ENCODE measurements at places on chromosomes 3 and 15. TPM values are rescaled to one million over a fixed set of nuclear protein-coding genes. Genes with fewer than 3 reads are reported as not detected.

- DNase-seq: peak; percentile 74
Observed at GRCh38 chr15:50051811-50052419, 67.1 kb downstream of the ATP8B4 start.

GRCh38 chr3:197599089-197599765 lies 43.5 kb upstream of the BDH1 start:
- peak; percentile 56 for DNase-seq

GRCh38 chr3:195045481-195046210 lies 225.3 kb downstream of the XXYLT1 start:
- DNase-seq: no peak

DNA sequence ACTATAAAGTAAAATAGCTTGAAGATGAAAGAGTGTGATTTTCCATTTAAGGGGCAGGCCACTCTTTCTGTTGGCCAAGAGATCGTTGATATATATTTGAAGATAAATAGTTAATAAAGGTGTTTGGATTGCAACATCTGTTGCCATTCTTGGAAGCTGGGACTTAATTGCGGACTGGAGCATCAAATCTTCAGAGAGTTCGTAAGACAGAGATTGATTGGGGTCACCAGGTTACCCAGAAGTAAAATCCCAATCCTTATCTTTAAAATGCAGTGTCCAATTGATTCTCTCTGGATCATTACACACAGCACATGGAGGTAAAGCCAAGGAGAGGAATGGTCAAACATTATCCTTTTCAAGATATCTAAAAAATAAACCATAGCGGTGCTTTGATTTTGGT lies 220.8 kb upstream of the HES1 start:
- no peak for DNase-seq

GRCh38 chr3:66379565-66379964 lies 121.3 kb downstream of the LRIG1 start:
- no peak for DNase-seq

DNA sequence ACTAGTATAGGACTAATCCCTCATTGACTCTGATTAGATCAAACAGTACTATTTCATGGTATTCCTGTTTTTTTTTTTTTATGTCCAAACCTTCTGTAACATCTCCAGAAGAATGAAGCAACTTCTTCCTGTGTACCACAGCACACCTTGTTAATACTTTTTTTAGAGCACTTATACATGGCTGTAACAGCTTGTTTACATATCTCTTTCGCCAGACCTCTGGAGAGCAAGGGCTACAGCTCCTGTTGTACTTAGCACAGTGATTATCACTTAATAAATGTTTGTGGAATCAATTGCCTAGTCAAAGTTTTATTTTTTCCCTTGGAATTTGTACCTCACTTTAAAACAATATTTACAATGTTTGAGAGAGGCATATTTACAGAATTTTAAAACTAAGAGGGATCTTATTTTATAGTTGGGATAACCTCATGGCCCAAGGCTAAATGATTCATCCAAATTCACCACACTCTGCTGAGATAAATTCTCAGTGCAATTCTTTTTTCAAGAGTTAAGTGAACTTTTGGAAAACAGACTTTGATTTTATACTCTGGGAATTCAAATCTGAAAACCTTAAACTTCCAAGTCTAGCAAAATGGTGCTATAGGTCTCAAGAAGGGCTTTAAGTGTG lies 9.2 kb upstream of the GATM start:
- DNase-seq: no peak

GRCh38 chr3:159200176-159200575 lies 398.3 kb downstream of the MFSD1 start:
- no peak for DNase-seq

DNA sequence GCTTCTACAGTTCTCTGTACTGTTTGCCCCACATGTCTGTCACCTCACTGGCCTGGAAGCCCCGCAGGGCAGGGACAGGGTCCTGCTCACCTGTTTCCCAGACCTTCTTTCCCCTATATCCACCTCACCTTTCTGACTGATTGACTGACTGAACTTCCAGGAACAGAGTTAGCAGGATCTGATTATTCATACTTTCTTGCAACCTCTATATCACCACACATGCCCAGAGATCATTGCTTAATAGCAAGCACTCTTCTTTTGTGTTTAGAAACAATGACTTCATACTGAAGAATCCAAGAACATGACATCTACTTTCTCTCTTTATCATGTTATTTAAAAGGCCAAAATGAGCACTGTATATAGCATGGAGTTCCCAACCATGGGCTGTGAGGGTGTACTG lies 18.0 kb upstream of the CLEC3B start:
- DNase-seq: no peak

GRCh38 chr15:69161079-69161877 lies 843 bp downstream of the GLCE start:
- DNase-seq: peak; percentile 45

GRCh38 chr3:57434041-57434440 lies 110.1 kb downstream of the DNAH12 start:
- DNase-seq: no peak

GRCh38 chr3:42674146-42674545 lies 11.2 kb upstream of the KLHL40 start:
- DNase-seq: no peak

DNA sequence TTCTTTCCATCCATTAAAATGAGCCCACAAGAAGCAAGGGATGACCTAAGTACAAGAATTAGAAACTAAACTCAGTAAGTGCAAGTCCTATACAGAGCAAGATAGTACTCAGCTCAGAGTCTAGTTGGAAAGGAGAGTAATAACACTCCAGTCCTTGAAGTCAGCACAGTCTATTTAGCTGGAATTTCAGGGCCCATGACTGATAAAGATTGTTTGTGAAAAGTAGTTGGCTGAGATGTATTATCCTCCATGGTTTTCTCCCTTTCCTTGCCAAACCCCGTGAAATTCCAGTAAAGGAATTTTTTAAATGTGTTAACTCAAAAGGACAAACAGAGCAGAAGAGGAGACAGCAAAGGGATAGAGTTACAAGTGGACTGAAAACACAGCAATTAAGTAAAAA lies 127.2 kb upstream of the STT3B start:
- no peak for DNase-seq

DNA sequence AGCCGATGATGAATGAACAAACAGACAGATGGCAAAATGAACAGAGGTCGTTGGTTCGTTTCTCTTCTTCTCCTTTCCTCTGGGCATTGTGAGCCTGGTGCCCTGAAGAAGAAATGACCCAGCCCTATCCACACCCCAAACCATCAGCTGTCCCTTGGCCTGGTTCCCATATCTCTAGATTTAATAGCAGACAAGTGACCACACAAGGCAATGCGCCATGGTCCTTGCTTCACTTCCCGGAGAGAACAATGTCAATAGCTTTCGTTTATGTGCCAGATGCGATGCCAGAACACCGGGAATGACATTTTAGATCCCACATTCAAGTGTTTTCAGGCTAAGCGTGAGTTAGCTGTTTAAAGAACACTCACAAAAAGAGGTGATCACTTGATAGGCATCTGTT lies 17.7 kb downstream of the POC1A start:
- DNase-seq: no peak

GRCh38 chr15:63833021-63833696 lies 589 bp downstream of the HERC1 start:
- peak; percentile 52 for DNase-seq

GRCh38 chr3:184873141-184873540 lies 61.2 kb downstream of the VPS8 start:
- no peak for DNase-seq

DNA sequence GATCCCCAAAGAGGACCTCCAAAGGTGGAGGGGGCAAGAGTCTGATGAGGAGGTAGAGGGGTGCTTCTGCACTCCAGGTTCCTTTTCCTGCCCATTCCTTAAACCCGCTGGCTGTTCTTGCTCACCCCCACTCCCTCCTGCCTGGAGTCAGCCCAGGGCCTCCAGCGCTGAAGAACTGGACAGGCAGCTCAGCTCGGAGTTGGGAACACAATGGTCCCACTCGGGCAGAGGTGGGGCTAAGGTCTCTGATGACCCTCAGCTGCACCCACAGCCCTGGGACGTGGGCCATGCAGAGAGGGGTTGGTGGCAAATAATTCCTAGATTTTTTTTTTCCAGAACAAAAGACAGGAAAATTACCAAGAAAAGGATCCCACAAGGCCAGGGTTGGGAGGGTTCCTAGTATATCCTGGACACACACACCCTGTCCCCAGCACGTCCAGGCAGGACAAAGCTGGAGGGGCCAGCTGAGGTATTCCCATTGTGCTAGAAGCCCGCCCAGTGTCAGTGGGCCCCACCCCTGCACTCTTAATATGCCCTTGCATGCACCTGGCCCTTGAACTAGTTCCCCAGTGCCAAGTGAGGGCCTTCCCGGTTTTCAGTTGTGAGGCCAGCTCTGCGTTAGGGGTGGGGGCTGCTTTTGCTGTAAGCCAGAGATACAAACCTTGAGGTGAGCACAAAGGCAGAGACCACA lies 22.1 kb upstream of the IP6K2 start:
- DNase-seq: no peak

DNA sequence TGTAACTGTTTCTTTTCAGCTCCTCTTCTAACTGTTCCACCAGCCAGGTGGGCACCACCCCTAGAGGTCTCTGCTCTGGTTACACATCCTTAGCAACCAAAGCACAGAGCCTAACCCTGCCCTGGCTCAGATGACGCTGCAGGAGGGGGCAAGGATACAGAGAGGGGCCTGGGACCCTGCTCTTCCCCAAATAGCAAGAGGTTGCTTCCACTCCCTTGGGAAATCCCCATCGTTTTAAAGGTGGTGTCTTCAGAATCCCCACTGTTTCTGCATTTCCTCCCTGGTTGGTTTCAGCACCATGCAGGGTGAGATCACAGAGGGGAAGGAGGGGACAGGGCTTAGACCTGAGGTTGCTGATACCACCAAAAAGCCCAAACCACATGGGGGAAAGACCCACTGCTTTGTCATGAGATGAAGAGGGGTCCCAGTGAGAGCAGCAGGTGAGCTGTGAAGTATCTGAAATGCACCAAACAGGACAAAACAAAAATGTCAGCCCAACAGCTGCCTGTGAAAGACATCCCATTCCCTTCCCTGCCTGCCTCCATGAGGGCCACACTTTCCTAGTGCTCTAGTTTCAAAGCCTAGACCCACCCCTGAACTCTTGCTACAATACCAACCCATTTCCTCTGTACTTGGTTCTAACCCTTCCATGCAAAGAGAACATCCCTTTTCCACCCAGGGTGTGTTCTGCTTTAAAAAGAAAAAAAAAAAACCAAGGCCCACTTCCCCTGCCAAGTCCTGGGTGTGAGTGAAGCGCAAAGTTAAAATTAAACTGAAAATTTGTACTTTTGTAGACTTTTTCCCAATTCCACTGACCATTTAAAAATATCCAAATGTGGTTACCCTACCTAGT lies 29.0 kb downstream of the ANP32A start:
- DNase-seq: no peak

DNA sequence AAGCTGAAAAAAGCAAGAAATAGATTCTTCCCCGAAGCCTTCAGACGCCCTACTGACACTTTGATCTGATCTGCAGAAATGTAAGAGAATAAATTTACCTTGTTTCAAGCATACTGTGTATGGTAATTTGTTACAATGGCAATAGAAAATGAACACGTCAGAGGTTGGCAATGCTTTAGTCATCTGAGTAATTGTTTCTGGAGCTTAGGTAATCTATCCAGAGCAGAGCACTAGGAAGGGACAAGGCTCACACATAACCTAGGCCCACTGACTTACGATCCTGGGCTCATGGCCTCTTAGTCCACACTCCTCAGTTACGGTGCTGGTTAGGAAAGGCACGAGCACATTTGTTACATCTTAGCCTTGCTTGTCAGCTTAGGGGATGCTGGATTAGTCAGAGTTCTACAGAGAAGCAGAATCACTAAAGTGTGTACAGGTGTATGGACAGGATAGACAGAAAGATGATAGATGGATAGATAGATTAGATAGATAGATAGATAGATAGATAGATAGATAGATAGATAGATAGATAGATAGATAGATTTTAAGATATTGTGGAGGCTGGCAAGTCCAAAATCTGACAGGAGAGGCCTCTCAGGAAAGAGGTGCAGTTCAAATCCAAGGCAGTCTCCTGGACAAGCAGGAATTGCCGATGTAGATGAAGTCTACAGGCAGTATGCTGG lies 46.8 kb upstream of the TBC1D23 start:
- no peak for DNase-seq

DNA sequence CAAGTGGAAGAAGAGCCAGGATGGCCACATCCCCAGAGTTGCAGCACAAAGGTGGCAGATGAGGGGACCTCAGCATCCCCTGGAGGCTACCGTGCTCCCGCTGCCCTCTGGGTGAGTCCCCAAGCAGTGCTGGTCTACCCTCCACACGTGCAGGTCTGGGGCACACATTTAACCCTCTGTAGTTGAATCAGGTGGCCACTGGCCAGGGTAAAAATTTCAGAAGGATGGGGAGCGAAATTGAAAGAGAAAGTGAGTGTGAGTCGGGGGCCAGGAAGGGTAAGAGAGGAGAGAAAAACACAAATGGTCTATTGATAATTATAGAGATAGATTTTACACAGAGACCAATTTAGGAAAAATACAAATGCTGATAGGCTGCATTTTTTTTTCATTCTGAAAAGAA lies 139.5 kb upstream of the EIF1B start:
- DNase-seq: no peak

DNA sequence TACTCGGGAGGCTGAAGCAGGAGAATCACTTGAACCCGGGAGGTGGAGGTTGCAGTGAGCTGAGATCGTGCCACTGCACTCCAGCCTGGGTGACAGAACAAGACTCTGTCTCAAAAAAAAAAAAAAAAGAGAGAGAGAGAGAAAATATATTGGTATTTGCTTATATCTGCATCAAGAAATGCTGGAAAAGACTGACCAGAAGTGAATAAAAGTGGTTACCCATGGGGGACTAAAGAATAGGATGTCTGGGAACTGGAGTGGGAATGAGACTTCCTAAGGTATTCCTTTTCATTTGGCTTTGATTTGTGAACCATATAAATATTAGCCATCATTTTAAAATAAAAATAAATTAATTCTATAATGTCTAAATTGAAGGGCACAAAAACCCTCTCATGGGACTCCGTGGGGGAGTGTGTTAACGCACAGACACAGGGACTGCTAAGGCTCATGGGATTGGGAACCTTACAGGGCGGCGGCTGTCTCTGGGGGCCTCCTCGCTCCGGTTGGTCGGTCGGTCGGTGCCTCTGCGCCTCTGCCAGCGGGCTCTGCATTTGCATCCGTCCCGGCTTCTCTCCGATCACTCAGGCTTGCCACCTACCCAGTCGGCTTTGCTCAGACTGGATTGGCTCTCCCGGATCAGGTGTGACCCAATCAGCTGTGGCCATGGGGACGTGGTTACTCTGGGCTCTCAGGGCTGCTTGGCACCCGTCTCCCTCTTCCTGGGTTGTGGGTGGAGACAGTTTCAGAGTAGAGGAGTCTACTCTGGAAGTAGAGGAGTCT lies 12.7 kb upstream of the TSPAN3 start:
- DNase-seq: no peak

DNA sequence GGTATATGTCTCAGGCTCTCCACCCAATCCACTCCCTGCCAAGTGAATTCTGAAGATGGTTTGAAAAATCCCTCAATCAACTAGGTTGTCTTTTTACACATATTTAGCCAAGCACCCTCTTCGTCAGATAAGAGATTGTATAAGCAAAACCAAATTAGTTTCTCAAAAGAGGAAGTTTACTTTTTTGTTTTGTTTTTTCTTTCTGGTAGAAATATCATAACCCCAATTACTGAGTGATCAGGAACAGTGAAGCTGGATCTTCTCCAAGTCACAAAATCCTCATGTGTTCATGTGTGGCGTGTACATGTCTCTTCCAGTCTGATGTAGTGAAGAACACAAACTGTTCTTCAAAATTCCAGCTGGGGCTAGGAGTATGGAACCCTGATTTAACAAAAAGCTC lies 180.6 kb downstream of the FOXP1 start:
- DNase-seq: no peak

TMC3 gene
- polyA plus RNA-seq: 0.26 TPM

DZIP1L gene
- 21.3 TPM for polyA plus RNA-seq

FGD5 gene
- 34.0 TPM for polyA plus RNA-seq

NTRK3 gene
- polyA plus RNA-seq: 6.9 TPM

HRG gene
- 0.09 TPM for polyA plus RNA-seq
